ENCODE measurements at places on chromosomes 5 and 9. TPM values are rescaled to one million over a fixed set of nuclear protein-coding genes. Genes with fewer than 3 reads are reported as not detected.

Gene PCDHGA9
- total RNA-seq = not detected

Gene LCN2
- not detected for total RNA-seq

Gene TMEM232
- 0.98 TPM for total RNA-seq

Gene LHX3
- 0.16 TPM for total RNA-seq

Gene CYSRT1
- 0.42 TPM for total RNA-seq

Gene VLDLR
- not detected for total RNA-seq

Gene S100Z
- total RNA-seq = 0.22 TPM

Gene DAB2IP
- 0.06 TPM for total RNA-seq

Gene PDGFRB
- total RNA-seq = not detected

- H3K36me3 ChIP-seq = peaks cover 76% of the 10 kb centered on the region
- no peaks in the 10 kb centered on the region for H3K27me3 ChIP-seq
- DNase-seq = no peak
- H3K27ac ChIP-seq = no peak overlapping the region
- no peak overlapping the region for H3K4me3 ChIP-seq
- peaks cover 38% of the 10 kb centered on the region for H3K4me1 ChIP-seq
These were observed 15.7 kb downstream of the USP20 start for GRCh38 chr9:129850821-129851550.

DNA sequence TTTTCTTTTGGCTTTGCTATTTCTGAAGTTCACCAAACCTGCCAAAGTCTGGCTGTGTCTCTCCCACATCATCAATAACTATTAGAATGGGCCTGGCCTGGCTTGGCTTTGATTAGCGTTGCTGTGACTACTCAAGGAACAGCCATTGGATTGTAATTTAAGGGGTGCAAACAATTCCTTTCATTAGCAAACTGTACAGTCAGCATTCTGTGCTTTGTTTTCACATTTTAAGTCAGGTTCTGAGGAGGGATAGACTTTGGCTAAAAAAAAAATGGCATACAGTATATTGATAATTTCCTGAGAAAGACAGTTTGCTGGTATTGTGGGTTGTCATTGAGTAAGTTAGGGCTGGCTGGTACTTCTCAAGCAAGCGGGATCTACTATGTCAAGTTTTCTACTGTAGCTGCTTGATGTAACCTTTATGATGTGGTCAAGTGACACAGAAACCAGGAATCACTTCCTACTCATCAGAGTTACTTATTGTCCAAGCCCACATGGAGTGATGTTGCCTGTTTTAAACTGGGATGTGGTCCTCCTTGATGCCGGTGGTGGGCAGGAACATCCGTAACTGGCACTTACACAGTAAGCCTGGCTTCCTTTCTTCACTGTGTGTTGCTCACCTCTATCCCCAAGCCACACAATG lies 161.4 kb downstream of the CD180 start:
- no peak for DNase-seq
- H3K27me3 ChIP-seq = no peaks in the 10 kb centered on the region
- no peaks in the 10 kb centered on the region for H3K36me3 ChIP-seq
- no peak overlapping the region for H3K4me3 ChIP-seq
- H3K4me1 ChIP-seq = peaks cover 6% of the 10 kb centered on the region

- DNase-seq = no peak
- H3K27ac ChIP-seq = no peak overlapping the region
- H3K27me3 ChIP-seq = no peaks in the 10 kb centered on the region
- H3K4me1 ChIP-seq = no peaks in the 10 kb centered on the region
- no peak overlapping the region for H3K4me3 ChIP-seq
- no peaks in the 10 kb centered on the region for H3K36me3 ChIP-seq
These were observed 41.7 kb upstream of the CLINT1 start for GRCh38 chr5:157900644-157901043.

DNA sequence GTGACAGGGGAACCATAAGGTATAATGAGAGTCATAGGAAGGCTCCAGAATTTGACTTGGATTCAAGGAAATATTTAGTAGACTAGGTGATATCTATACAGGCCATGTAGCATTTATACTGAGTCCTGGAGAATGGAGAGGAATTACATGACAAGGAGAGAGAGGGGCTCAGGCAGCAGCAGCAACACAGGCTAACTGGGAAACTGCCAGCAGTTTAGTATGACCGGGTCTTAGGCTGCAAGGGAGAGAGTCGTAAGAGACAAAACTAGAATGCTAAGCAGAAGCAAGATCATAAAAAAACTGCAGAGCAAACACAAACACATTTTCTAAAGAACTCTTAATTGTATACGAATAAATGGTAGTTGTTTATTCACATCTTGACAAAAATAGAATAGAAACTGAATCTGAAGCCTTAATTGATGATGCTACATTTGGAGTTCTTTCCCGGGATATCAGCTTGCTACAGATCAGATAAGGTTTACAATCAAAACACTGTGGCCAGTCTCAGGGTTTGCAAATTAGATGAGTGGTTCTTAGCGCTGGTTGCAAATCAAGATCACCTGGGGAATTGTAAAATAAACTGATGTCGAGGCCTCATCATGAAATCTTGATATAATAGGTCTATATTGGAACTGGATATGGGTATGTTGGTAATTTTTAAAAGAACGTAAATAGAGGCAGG lies 480.0 kb upstream of the C9orf72 start:
- H3K4me1 ChIP-seq = no peaks in the 10 kb centered on the region
- H3K4me3 ChIP-seq = no peak overlapping the region
- no peaks in the 10 kb centered on the region for H3K36me3 ChIP-seq

DNA sequence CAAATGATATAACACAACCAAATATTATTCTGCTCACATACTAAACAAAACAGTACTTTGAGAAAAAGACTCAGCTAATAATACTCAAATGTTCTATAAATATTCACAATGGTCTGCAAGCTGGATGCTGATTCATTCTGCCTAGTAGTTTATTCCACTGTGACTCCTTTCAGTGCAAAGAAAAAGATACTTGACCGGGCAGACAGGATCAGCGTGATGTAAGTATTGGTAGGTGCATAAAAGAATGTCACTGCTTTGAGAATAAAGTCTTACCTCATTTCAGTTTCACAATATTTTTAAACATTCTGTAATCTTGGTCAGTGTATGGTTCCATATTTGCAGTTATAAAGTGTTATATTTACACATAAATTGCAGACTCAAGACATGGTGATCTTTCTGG lies 223.0 kb upstream of the NUDT12 start:
- H3K27me3 ChIP-seq = no peaks in the 10 kb centered on the region
- no peak for DNase-seq
- no peak overlapping the region for H3K27ac ChIP-seq
- H3K4me1 ChIP-seq = no peaks in the 10 kb centered on the region
- H3K36me3 ChIP-seq = no peaks in the 10 kb centered on the region

- H3K36me3 ChIP-seq = no peaks in the 10 kb centered on the region
- H3K27me3 ChIP-seq = peaks cover 5% of the 10 kb centered on the region
- no peak overlapping the region for H3K27ac ChIP-seq
- DNase-seq = no peak
- H3K4me1 ChIP-seq = no peaks in the 10 kb centered on the region
These were observed 53.9 kb upstream of the TMEM171 start for GRCh38 chr5:73066466-73066865.

GRCh38 chr9:26357803-26358344 lies 534.7 kb downstream of the CAAP1 start:
- no peak overlapping the region for H3K4me3 ChIP-seq
- no peak overlapping the region for H3K27ac ChIP-seq
- no peaks in the 10 kb centered on the region for H3K4me1 ChIP-seq
- H3K36me3 ChIP-seq = no peaks in the 10 kb centered on the region
- H3K27me3 ChIP-seq = no peaks in the 10 kb centered on the region
- no peak for DNase-seq

DNA sequence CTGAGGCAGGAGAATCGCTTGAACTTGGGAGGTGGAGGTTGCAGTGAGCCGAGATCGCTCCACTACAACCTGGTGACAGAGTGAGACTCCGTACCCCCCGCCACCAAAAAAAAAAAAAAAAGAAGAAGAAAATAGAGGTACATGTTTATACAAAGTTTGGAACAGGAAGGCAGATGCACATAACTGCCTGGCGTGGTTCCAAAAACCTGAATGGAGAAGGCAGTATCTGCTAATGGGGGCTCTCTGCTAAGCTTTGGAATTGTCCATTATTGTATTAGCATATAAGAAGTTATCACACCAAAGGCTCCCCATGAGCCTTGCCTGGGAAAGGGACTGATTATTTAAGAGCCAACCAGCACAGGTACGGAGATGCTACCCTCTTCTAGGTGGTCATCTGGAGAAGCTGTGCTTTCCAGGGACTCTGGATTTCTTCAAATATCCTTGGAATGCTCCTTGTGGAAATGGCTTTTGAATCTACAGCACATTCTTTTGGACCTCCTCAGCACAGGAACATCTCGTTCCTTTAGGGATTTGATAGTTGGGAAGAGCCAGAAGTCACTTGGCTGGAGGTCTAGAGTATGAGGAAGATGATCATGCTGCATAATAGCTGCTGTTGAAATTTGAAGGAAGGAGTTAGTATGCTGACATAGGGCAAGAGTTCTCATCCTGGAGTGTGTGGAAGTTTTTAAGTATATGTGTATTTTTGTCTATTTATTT lies 42.5 kb upstream of the ABCA1 start:
- DNase-seq = no peak
- H3K27me3 ChIP-seq = no peaks in the 10 kb centered on the region
- H3K4me3 ChIP-seq = no peak overlapping the region
- no peak overlapping the region for H3K27ac ChIP-seq

DNA sequence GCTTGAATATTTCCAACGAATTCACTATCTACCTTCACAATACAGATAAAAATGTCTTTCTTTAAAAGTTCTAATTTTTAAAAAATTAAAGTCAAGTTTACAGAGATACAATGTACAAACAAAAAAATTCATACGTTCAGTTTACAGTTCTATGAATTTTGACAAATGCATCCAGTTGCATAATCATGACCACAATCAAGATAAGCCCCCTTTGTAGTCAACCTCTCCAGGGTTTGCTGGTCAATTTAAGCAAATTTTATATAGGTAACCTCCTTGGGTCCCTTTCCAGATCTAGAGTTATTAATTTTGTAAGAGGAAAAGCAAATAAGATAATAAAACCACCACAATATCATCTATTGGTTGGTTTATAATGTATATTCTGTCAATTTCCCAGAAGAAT lies 76.3 kb downstream of the MRPS27 start:
- no peak overlapping the region for H3K27ac ChIP-seq
- no peaks in the 10 kb centered on the region for H3K36me3 ChIP-seq
- DNase-seq = no peak
- no peaks in the 10 kb centered on the region for H3K27me3 ChIP-seq

Data from CD4-positive, alpha-beta T cell (primary cell).